ENCODE measurements at places on chromosomes 2 and 18.

DNA sequence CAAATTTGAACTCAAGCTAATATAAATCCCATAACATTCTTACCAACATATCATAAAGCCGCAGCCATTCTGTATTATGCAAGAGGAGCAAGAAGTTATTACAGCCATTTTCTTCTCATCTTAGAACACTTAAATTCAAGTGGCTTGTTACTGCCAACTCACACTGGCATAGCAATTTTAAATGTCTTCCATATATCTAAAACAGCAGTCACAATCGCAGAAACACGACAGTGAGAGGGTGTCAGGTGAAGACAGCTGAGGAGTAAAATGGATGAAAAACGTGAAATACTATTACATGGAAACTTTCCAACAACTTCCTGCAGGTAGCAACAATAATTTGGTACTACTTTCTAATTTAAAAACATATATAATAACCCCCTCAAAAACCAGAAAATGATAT lies 17.9 kb downstream of the PPP3R1 start:
- DNase-seq: no peak

DNA sequence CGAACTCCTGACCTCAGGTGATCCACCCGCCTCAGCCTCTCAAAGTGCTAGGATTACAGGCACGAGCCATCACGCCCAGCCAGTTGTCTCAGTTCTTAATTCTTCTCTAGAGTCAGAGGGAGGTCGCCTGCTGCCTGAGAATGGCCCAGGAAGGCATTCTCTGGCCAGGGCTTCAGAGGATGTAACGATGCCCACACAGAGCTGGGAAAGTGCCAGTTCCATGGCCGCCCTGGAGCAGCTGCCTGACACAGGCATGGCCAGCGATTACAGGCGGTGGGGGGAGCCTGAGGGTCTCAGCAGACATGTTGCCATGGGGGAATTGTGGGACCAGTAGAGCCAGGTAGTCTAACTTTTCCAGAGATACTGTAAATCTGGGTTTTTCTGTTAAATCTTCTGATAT lies 25.6 kb upstream of the DNMT3A start:
- no peak for DNase-seq

DNA sequence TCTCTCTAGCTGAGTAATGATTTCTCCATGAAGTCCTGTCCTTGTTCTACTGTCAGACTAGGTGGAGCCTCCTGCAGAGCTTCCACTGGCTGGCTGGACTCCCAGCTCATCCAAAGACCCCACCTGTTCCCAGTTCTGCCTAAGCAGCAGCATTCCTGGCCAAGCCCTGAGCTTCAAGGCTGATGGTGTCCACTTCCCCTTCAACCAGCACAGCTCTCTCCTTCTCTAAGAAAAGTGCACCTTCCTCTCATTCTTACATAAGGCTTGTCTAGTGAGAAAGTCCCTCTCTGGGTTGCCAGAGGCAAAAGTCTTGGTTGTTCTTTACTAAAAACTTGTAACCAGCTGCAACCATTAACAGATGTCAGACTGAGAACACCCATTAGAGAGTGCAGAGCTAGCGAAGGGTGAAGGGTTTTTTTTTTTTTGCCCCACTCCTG lies 58.9 kb downstream of the CXCR4 start:
- DNase-seq: no peak

- no peak for DNase-seq
These were observed 49.8 kb upstream of the ALPP start for GRCh38 chr2:232328516-232329460.

DNA sequence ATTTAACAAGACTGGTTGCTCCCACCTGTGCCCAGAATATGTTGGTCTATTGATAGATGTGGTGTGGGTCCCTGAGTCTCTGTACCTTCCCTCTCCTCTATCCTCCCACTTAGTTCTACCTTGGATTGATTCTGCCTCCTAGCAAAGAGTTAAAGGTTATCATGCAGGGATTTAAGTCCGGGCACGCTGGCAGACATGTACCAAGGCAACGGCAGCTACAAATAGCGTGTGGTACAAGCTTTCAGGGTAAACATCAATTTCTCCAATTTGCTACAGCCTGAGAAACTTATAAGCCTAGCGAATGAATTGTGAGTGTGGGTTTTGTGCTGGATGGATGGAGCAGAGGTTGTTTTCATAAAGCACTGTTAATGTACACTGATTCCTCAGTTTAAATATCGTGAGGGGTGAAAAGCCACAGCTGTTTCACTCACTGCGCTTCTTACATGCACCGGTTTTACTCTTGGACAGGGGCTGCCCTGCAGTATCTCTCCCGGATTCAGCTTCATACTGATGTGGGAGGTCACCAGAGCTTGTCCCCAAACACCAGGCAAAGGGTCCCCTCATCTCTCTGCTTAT lies 289.8 kb downstream of the ICOS start:
- DNase-seq: no peak

- no peak for DNase-seq
These were observed 30.0 kb upstream of the REEP1 start for GRCh38 chr2:86367499-86367777.

DNA sequence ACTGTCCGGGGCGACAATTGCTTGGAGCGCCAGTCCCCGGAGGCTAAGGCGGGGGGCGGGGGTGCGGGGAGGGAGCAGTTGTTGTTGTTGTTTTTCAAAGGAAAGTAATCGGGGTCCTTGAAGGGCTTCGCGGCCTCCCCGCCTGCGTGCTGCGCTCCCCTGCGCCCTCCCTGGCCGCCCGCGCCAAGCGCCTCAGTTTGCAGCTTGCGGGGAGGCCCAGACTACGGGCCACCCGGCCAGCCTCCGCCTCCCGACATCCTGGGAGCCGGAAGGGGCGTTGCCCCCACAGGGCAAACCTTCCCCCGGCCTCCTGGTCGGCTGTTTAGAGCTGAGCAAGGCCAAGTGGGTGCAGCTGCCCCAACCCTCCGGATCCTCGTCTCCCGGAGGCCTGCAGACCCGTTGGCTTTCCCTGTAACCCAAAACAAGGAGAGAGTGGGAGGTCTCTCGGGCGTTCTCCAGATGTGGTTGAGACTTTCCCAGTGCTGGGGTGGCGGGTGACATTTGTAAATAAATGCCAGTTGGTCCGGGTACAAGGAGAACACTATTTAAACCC lies 3.7 kb upstream of the SIX3 start:
- DNase-seq: no peak

Data from lung microvascular endothelial cell (primary cell).